Right ventricle myocardium inferior (tissue), 1 donor: ENCODE measurements at places on chromosomes 3 and 15. TPM values are rescaled to one million over a fixed set of nuclear protein-coding genes. Genes with fewer than 3 reads are reported as not detected.

TUSC7 gene
- total RNA-seq, result not detected

CHRNA5 gene
- total RNA-seq, result 3.7 TPM

ANKRD28 gene
- total RNA-seq, result 23.6 TPM

RHCG gene
- total RNA-seq, result not detected

WNT7A gene
- total RNA-seq, result not detected

NMNAT3 gene
- 11.0 TPM for total RNA-seq

HTR3E gene
- total RNA-seq, result not detected

SNTN gene
- total RNA-seq, result not detected

CPEB1 gene
- 1.9 TPM for total RNA-seq

NFKBIZ gene
- 14.8 TPM for total RNA-seq

RAB6B gene
- 58.8 TPM for total RNA-seq

SPSB4 gene
- total RNA-seq, result 7.1 TPM

LTF gene
- total RNA-seq, result 4.8 TPM

KY gene
- 16.7 TPM for total RNA-seq

RETNLB gene
- total RNA-seq, result not detected

GOLGA6A gene
- not detected for total RNA-seq

PLSCR2 gene
- not detected for total RNA-seq

PIGZ gene
- 2.8 TPM for total RNA-seq

TRPM1 gene
- not detected for total RNA-seq

UBE2E2 gene
- 40.0 TPM for total RNA-seq

MOBP gene
- total RNA-seq, result not detected
